ENCODE measurements at places on chromosomes 2 and 18.

- no peak for DNase-seq
Measured at GRCh38 chr2:15619076-15619475, 27.4 kb downstream of the DDX1 start.

- no peak for DNase-seq
Measured at GRCh38 chr2:128547667-128548066, 229.0 kb upstream of the HS6ST1 start.

GRCh38 chr2:64817453-64817852, 163.7 kb upstream of the SERTAD2 start:
- DNase-seq = no peak

DNA sequence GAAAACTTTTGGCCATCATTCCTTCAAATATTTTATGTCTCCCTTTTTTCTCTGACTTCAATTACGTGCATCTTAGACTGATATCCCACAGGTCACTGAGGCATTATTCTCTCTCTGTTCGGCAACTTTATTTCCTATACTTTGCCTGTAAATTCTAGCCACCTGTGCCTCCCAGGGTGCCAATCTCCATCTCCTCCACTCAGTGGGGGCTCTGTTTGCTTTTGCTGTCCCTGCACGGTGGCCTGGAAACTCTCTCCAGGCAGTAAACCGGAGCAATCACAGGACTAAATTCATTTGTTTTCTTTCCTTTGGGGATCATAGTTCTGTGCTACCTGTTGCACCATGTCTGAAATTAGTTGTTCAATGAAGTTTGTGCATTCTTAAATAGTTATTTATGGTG, 9.6 kb upstream of the MTLN start:
- no peak for DNase-seq

DNA sequence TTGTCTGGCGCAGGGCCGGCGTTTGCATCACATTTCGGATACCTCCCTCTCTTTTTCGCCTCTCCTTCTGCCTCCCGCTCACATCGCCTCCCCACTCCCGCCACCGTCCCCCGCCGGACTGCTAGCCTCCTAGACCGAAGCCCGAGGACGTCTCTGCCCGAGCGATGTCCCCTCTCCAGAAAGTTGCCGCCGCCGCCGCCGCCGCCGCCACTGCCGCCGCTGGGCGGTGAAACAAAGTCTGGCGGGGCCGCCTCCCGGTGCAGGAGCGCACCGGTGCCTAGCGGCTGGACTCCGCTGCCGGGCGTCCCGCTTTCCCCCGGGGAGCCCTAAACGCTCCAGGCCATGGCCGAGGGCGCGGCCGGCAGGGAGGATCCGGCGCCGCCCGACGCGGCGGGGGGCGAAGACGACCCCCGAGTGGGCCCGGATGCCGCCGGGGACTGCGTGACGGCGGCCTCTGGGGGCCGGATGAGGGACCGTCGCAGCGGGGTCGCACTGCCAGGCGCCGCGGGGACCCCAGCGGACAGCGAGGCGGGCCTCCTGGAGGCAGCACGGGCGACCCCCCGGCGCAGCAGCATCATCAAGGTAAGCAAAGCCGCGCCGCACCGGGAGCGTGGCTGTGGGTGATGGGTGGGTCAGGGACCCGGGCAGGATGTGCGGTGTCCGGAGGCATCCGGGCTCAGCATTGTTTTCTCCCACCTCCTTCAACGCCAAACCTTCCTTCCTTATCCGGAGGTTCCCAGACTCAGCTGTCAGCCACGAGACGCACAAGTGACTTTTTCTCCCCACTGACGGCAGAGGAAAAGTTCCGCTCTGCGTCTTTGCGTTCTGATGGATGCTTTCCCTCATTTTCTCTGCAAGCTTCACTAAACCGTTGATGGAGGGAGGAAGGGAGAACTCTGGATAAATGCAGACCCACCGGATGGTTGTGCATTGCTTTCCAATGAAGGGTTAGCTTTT, 643 bp downstream of the PLCL1 start:
- peak; percentile 16 for DNase-seq

DNA sequence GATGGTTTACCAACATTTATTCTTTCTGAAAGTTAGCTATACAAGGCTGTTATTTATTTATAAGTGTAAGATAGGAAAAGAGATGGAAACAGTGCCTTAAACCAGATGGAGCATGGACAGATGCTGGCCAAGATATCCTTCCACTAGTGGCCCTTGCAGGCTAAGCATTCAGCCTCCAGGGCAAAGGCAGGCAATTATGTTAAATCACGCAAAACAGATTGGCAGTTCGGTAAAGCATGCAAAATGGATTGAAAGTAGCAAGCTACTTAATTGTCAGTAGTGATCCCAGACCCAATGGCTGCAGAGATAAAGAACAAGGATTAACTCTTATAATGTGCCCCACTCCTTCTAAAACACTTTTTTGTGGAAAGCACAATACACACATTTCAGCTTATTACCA, 105.4 kb upstream of the MAP4K3 start:
- DNase-seq = no peak

DNA sequence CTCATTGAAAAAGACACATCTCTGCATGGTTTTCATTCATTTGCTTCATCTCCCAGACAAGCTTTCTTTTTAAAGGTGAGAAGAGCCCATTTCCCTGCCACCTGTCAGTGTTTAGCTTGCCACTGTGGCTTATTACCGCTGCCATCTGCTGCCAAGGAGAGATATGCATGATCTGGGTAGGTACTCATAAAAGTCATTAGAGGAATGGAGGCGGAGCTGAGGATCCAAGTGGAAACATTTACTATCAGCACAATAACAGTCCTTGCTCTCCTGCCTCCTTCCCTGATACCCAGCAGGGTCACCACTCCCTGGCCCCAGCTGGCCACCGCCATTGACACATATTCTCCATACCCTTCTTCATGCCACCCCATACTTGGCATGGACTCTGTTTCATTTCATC, 390.4 kb downstream of the TSN start:
- DNase-seq = no peak

GRCh38 chr18:70246061-70246466, 40.6 kb upstream of the RTTN start:
- no peak for DNase-seq

DNA sequence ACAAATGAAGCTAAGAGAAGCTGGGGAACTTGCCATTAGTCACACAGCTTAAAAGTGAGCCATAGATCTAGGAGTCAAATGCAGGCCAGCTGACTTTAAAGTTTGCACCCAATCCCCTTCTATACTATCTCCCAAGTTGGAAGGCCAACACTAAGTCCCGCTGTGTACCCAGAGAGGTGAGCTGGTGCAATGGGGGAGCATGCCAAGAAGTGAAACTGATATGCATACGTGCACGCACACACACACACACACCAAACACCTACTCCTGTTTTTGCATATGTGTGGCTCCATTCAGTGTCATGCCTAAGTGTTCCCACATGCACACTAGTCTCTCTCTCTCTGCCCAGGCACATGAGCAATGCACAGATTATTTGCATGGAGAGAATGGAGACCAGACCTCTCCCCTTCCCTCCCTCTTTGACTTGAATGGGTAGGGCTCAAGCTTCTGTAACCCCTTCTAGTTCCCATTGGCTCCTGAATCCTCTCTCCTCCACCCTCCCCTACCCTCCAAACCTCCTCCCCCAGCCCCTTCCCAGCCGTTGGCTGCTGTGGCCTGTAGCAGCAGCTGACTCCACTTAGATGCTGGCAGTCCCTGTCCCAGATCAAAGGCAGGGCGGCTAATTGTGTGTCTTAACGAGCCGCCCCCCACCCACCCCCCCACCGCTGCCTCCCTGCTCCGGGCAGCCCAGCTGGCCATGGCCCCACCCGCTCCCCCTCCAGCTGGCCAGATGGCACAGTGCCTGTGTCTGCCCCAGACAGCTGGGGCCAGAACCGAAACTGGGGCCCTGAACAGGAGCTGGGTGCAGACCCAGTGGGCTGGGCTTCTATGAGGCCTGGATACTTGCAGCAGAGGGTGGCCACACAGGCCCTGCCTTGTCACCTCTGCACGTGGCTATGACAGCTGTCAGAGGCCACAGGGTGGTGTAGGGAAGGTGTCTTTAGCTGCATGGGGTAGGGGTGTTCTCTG, 5.6 kb downstream of the WNT10A start:
- DNase-seq = no peak

DNA sequence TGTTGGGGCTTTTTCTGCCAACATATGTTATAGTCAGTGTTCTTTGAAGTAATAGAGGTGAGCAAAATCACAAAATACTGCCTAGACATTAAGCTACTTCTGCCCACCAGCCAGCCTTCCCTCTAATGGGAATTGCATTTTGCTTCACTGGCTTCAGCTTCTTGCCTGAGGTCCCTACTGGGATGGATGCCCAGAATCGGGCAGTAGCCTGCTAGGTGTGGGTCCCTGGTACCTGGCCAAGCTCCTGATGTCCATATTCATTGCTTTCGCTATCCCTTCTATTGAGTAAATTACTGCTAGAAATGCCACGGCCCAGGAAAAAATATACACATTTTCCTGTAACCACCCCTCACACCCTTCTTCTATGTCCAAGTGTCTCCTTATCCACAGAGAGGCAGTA, 27.0 kb downstream of the CRYGD start:
- no peak for DNase-seq

GRCh38 chr2:128436479-128437203, 118.0 kb upstream of the HS6ST1 start:
- DNase-seq = no peak

GRCh38 chr2:98446850-98447249, 2.2 kb downstream of the INPP4A start:
- DNase-seq = no peak

- no peak for DNase-seq
Measured at GRCh38 chr18:55777666-55778304, 189.8 kb upstream of the TCF4 start.

- no peak for DNase-seq
Measured at GRCh38 chr2:64998658-64999061, 9.5 kb downstream of the SLC1A4 start.

DNA sequence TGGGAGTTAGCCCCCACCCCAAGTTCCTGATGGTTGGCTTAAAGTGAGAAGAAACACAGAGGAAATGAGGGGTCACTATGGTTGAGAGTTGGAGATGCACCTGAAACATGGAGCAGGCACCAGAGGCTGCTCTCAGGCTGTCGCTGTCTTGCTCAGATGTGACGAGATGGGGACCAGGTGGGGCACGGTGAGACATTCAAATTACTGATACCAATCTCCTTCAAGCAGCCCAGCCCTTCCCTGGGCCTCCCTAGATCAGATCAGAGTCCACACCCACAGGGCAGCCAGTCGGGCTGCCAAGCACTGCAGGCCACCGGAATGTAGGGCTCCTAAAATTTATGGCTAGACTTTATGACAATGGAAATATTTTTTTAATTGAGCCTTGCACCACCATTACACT, 176.6 kb downstream of the CELF4 start:
- DNase-seq = no peak

DNA sequence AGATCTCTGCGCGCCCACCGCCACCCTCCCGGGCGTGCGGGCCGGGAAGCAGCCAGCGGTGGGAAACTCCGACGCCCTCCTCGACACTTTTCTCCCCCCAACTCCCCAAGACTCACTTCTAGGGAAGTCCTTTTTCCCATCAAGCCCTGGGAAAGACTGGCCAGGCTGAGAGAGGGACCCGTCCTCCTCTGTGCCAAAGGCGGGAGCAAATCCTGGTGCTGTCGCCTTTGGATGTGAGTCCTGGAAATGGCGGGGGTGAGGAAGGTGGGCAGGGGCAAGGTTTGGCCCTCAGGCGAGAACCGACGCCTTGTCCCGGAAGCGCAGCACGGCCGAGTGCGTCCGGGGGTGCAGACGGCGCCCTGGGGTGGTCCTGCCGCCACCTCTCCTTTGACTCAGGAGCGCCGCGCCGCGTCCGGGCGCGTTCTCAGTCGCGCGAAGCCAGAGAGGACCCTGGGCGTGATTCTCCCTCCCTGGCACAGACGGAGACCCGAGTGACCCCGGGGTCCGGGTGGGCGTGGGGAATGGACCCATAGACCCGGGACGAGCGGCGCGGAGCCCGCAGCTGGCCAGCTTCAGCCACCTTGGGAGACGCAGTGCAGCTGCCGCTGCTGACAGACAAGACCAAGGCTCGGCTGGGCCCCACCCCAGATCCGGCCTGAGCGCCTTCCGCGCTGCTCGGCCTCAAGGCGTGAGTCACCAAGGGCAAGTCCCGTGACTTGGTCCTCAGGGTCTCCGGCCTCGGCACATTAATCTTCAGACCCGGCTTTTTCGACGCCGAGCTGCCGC, 3.5 kb upstream of the LBX2 start:
- peak; percentile 85 for DNase-seq
